ENCODE measurements at places on chromosomes 1 and 21. TPM values are rescaled to one million over a fixed set of nuclear protein-coding genes. Genes with fewer than 3 reads are reported as not detected.

The PPIAL4G gene
- total RNA-seq = not detected

The C1orf216 gene
- total RNA-seq = 19.2 TPM

The ARTN gene
- total RNA-seq = 35.5 TPM

The TMEM51 gene
- total RNA-seq = 20.8 TPM

The GLUL gene
- total RNA-seq = 131 TPM

The CD1E gene
- total RNA-seq = not detected

The SGIP1 gene
- not detected for total RNA-seq

The PAFAH2 gene
- total RNA-seq = 9.0 TPM

The ADAMTS4 gene
- total RNA-seq = 0.52 TPM

The ELOVL1 gene
- 128 TPM for total RNA-seq

The ICOSLG gene
- 14.8 TPM for total RNA-seq

The SH3BGR gene
- 0.40 TPM for total RNA-seq

The SDC3 gene
- total RNA-seq = 10.0 TPM

The SNRPE gene
- 167 TPM for total RNA-seq

The ARHGEF16 gene
- total RNA-seq = 60.7 TPM

The FCRL3 gene
- not detected for total RNA-seq

The RIMS3 gene
- total RNA-seq = 4.2 TPM

The SLAMF8 gene
- not detected for total RNA-seq

The CD1C gene
- total RNA-seq = not detected

The TMEM82 gene
- not detected for total RNA-seq

The PANK4 gene
- total RNA-seq = 86.9 TPM

The CHIT1 gene
- not detected for total RNA-seq

The PYGO2 gene
- 43.3 TPM for total RNA-seq

The CTH gene
- 13.2 TPM for total RNA-seq

The UBE2U gene
- not detected for total RNA-seq

The AADACL3 gene
- total RNA-seq = not detected

The VWA1 gene
- total RNA-seq = 74.5 TPM

The PADI1 gene
- 0.73 TPM for total RNA-seq

The CLCA4 gene
- total RNA-seq = not detected

The NLRP3 gene
- total RNA-seq = 0.40 TPM

The RBP7 gene
- total RNA-seq = 6.0 TPM

The TRMT1L gene
- total RNA-seq = 6.9 TPM

The HEYL gene
- 0.12 TPM for total RNA-seq

The C4BPA gene
- not detected for total RNA-seq

The RGS4 gene
- total RNA-seq = 16.6 TPM

The OR2T11 gene
- total RNA-seq = not detected

Measured in PC-3 (cell line).